ENCODE measurements at places on chromosomes 2 and 18.

- no peak for DNase-seq
Observed at GRCh38 chr18:63878925-63879324, 8.6 kb upstream of the SERPINB2 start.

- DNase-seq: no peak
Observed at GRCh38 chr2:201618744-201619662, 24.3 kb downstream of the TMEM237 start.

DNA sequence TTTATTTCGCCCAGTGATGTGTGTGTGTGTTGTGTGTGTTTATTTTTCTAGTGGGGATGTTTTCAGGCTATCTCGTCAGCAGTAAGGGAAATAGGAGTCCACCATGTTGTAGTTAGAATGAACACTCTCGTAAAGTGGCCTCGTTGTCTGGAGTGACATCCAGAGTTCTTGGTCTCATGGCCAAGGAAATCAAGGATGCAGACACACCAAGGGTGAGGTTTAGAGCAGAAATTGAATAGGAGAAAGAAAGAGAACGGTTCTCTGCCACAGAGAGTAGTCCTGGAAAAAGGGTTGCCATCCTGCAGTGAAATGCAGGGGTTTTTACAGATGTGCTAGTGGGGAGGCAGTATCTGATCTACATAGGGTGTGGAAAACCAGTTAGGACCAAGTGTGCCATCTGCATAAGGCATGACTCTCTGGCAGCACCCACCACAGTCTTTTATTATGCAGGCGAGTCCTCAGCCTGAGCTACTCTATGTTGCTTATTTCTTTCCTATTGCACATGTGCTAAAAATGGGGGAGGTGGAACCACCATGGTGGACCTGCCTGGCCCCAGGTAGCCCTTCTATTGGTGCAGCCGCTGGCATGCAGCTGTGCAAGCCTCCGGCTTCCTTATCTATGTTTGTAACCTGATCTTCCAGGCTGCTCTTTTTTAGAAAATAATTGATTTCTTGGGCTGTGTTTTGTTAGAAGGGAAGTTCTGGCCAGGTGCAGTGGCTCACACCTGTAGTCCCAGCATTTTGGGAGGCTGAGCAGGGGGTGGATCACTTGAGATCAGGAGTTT is 23.2 kb downstream of the RALB start:
- DNase-seq: no peak

DNA sequence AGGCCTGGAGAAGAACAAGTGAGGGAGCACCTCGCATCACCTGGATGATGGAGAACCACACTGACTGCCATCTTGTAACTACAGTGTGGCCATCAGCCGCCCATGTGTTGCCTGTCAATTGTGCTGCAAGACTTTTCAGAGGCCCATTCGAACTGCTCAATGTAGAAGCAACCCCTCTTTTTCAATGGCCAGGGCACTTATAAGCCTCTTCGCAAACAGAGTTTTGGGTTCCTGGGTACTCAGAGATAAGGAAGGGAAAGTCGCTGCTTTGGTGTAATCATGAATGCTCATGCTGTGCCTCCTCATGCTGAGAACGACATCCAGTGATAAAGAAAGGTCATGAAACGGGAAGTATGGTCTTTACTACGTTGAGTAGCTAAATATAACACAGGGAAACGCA is 143.9 kb upstream of the SLC39A10 start:
- DNase-seq: no peak
